ENCODE measurements at places on chromosomes 6 and 20.

- no peak for DNase-seq
Observed at GRCh38 chr6:137794516-137795201, 72.4 kb upstream of the TNFAIP3 start.

DNA sequence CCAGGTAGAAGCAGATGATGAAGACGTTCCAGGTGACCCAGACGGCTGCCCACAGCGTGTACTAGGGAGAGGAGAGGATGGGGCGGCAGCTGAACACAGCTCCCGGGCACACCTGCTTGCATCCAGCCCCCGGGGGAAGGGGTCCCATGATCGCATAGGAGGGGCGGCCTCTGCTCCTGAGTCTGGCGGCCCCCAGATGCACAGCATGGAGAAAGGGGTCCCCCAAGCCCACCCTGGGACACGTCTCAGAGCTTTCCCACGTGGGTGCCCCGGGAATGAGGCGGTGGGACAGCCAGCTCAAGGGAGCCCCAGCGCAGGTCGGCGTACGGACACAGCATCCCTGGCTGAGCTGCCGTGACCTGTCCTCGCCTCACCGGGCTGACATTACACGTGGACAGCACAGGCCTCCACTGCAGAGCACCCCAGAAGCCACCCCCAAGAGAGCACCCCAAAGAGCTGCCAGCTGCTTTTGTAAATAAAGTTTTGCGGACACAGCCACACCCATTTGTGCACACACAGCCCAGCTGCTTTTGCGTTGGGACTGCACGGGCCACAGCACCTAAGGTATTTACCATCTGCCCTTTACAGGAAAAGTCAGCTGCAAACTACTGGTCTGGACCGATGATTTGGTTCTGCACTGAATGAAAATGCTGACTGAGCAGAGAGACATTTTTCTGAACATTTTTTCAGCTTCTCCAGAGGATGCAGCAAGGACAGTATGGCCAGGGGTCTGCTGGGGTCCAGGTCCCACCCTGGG, 5.2 kb downstream of the NKAIN4 start:
- DNase-seq: no peak

GRCh38 chr6:113488812-113489685, 368.1 kb upstream of the MARCKS start:
- DNase-seq: no peak

DNA sequence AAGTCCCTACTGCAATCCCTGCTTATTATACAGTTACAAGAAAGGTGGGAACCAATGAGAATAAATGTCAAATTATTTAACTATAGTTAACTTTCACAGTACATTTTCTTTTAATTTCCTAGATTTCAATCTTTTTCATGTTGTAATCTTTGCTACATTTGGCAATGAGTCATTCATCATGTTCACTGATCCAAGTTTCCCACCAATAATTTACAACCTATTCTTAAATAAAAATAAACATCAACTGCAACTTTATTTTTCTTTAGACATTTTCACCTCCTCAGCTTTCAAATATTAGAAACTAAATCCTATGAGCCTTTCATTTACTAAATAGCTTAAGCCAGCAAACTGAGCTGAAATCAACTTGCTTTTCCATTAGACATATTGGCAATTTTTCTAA, 541.3 kb upstream of the BTBD3 start:
- no peak for DNase-seq

Data from central memory CD4-positive, alpha-beta T cell (primary cell).